Activated CD4-positive, alpha-beta T cell treated with anti-CD3 and anti-CD28 coated beads for 36 hours (primary cell): ENCODE measurements at places on chromosomes 3 and 15. TPM values are rescaled to one million over a fixed set of nuclear protein-coding genes. Genes with fewer than 3 reads are reported as not detected.

DNA sequence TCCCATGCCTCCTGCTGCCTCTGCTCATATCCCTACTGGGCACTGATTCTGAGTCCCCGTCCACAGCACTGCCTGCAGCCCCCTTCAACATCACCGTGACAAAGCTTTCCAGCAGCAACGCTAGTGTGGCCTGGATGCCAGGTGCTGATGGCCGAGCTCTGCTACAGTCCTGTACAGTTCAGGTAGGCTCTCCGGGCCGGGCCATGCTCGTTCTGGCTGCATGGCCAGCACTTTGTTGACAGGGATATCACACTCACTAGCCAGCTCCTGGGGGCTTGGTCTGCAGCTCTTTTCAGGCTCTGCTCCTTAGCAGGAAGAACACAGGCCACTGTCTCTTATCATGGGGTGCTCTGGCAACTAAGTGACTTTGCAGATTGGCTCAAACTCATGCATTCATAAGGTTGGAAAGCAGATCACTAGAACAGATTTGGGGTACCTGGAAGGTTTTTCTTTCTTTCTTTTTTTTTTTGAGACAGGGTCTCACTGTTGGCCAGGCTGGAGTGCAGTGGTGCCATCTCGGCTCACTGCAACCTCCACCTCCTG is 6.0 kb downstream of the TYRO3 start:
- no peak for DNase-seq

- DNase-seq = peak; percentile 9
Observed at GRCh38 chr3:19885468-19885867, 48.5 kb downstream of the EFHB start.

DNA sequence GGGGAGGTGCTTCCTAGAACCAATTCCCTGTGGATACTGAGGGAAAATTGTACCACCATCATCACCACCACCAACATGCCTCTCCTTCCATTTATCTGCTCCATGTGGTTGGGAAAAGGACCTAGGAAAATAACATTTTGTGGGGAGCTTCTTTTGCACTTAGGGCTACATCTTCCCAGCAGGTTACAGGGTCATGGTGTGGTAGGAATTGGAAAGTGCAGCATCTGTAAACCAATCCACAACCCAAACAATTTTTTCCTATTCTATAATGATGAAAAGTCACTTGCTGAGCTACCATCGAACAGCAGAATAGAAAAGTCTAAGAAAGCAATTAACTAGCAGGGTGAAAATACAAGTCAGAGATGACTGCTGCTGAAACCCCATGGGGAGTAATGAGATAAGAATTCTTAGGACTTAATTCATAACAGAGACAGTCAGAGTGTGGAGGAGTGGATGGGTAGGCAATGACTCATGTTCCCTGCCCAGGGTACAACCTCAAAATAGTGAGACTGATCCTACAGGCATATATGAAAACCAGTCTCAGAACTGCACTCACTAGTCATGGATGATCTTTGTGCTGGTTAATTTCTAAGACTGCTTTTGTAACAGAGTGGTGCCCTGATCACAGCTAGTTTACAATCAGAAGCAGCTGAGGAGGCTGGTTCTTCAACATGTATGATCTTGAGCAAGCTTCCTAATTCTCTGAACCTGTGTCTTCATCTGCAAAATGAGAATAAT is 38.1 kb upstream of the LEKR1 start:
- peak; percentile 55 for DNase-seq

DNA sequence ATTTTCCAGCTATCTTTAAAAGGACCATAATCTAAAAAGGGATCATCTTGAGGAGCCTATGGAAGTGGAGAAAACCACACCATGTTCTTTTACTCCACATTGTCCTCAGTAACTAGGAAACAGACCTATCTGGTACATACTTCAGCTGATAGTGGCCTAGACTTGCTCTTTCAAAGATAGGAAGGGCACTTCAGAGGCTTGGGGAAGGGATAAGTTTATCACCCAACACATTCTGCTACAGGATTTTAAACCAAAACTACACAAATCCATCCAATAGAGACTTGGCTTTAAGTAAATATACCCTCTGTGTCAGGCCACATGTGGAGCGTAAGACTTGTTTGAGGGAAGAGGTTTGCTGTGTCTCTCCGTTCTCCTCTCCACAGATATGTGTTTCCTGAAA is 35.4 kb downstream of the CP start:
- DNase-seq = no peak

- no peak for DNase-seq
Observed at GRCh38 chr3:152038490-152038889, 165.0 kb downstream of the SUCNR1 start.

GRCh38 chr3:25229586-25229985 is 198.5 kb upstream of the RARB start:
- no peak for DNase-seq

GRCh38 chr3:126731044-126731443 is 27.0 kb downstream of the CHCHD6 start:
- DNase-seq = no peak

DNA sequence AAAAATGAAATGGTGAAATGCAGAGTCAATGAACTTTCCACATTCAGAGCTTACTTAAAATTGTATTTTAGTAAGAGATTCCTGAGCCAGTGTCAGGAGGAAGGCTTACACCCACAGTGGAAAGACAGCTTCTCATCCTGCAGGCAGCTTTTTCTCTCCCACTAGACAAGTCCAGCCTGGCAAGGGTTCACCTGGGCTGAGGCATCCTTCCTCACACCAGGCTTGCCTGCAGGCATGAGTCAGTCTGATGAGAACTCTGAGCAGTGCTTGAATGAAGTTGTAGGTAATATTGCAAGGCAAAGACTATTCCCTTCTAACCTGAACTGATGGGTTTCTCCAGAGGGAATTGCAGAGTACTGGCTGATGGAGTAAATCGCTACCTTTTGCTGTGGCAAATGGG is 3.1 kb downstream of the CCR4 start:
- DNase-seq = no peak

DNA sequence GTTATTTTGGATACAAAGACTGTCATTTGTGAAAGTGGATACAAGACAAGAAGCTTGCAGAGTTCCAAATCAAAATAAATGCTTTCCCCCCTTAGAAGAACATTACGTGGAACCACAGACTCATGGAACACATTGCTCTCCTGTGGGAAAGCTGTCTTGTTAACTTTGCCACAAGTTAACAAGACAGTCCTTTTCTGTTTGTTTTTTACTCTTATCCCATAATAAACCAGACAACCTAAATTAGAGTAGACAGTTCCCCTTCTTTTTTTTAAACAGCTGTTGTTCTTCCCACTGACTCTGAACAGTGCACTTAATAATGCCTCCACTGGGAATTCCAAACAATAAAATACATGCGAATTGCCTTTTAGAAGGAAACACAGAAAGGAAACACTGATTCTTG is 255.3 kb upstream of the UBE2E2 start:
- DNase-seq = no peak

DNA sequence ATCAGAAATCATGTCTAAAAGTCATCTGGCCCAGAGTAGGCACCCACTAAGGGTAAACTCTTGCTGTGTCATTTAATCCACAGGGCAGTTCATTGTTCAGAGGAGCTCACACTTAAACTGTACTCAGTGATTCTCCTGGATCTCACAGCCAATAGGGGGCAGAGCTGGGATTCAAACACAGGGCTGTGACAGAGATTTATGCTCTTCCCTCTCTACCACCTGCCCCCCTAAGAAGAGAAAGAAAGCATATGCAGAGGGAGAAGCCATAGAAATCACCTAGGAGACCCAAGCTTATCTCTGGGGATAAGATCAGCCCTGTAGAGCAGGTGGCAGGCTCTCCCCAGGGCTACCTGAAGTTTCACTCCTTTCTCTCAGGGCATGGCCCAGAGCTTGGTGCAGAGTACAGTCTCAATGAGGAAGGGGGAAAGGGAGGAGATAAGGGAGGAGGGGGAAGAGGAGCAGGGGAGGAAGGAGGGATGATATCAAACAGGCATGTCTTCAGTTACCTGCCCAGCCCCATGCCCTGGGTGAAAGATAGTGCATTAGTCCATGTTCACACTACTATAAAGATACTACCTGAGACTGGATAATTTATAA is 51.8 kb upstream of the ADPGK start:
- no peak for DNase-seq

- DNase-seq = no peak
Observed at GRCh38 chr3:65894679-65895453, 143.9 kb downstream of the MAGI1 start.

GRCh38 chr3:10775259-10775658 is 40.8 kb upstream of the SLC6A11 start:
- DNase-seq = no peak

DNA sequence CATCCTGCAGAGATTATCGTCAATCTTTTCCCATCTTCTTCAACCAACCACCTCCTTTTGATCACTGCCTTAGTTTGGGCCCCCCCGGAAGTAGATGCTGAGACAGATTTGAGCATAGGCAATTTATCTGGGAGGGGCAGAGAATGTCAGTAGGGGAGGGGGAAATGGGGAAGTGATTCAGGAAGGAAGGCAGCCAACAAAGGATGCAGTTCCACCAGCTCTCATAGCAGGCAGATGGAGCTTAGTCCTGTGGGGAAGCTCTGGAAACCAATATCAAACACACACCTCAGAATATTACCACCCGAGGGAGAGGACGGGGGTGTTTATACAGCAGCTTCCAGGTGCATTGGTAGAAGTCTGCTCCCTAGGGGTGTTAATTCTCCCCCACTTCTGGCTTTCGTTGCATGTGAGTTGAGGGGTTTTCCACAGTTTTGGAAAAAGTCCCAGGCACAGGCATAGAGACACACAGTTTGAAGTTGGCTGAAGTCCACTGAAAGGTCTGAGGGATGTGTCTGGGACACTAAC is 91.5 kb upstream of the TNFAIP8L3 start:
- DNase-seq = no peak

- DNase-seq = no peak
Observed at GRCh38 chr3:171348121-171348520, 112.1 kb downstream of the TNIK start.

- DNase-seq = peak; percentile 56
Observed at GRCh38 chr3:71542521-71543370, 40.8 kb downstream of the FOXP1 start.

GRCh38 chr3:114846779-114847178 is 300.3 kb downstream of the ZBTB20 start:
- no peak for DNase-seq

DNA sequence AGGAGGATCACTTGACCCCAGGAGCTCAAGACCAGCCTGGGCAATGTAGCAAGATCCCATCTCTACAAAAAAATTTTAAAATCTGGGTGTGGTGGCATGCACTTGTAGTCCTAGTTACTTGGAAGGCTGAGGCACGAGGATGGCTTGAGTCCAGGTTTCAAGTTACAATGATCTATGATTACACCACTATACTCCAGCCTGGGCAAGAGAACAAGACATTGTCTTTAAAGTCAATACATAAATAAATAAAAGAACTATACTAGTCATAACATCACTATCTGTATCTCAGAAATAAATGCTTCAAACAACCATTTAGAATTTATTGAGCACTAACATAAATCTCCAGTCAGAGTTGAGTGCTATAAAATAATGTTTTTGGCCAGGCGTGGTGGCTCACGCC is 8.5 kb upstream of the PHLDB2 start:
- DNase-seq = no peak

- DNase-seq = no peak
Observed at GRCh38 chr3:52049503-52049902, 6.9 kb downstream of the DUSP7 start.

GRCh38 chr3:27147215-27147614 is 222.0 kb downstream of the NEK10 start:
- DNase-seq = no peak

- DNase-seq = no peak
Observed at GRCh38 chr15:28022181-28022580, 76.9 kb downstream of the OCA2 start.

- DNase-seq = no peak
Observed at GRCh38 chr15:96334017-96334704, 3.7 kb downstream of the NR2F2 start.

Gene SCN5A
- total RNA-seq = 0.39 TPM

Gene NCEH1
- 4.9 TPM for total RNA-seq

Gene BTLA
- 21.0 TPM for total RNA-seq

Gene CTNNB1
- total RNA-seq = 158 TPM

Gene RASGRP1
- 120 TPM for total RNA-seq

Gene TM4SF4
- total RNA-seq = not detected

Gene CHST13
- not detected for total RNA-seq

Gene STARD9
- 4.0 TPM for total RNA-seq

Gene ACKR4
- total RNA-seq = 0.09 TPM

Gene HACL1
- total RNA-seq = 22.3 TPM
